ACHN (cell line): ENCODE measurements at places on chromosomes 11 and 22.

DNA sequence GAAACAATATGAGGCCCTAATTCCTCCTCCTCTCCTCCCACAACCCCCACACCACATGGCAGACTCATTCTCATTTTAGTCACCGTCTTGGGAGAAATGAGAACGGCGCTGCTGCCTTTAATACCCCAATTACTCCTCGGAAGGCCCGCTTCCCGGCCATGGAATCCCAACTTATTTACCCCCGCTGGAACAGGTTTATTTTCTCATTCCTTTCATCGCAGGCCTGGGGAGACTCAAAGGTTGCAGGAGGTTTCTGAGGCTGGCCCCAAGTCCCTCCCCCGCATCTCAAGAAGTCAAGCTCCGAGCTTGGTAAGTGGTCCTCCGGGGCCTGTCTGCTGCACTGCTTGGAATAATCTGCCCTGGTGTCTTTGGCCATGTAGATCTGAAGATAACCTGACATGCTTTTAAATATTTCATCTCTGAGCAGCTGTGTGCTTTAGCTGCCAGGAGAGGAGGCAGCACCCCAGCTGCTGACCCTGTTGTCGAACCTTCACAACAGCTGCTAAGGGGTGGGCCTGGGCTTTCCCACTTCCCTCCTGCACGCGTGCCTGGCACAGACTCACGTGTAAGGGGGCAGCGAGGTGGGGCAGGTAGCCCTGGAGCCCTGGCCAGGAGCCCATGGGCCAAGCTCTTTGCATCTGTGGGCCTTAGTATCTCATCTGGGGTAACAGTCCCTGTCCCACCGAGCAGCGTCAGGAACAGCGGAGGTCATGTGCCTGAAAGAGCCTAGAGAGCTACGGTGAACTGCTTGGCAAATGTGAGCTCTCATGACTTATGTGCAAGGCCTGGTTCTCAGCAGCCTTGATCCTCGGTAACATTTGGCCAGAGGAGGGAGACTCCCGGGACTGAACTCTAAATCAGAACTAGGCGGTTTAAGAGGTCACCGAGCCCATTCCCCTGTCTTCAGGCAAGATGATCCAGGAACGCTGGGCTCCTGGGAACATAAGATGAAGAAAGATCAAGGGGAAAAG lies 164.6 kb downstream of the ST3GAL4 start:
- DNase-seq, result no peak

DNA sequence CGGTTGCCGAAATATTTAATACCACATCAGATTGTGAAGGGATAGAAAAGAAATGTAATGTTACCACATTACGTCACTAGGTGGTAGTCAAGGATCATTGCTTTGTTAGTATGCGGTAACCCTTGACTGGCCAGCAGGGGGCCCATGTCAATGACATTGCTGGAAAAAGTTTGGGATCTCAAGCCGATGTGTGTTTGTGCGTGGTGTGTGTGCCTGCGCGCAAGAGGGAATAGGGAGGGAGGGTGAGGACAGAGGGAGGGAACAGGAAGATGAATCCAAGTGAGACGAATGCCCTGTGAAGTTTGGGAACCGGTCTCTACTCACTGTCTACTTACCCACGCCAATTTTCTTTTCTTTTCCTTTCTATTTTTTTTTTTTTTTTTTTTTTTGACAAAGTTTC lies 10.7 kb upstream of the MRGPRX2 start:
- DNase-seq, result peak; percentile 78

DNA sequence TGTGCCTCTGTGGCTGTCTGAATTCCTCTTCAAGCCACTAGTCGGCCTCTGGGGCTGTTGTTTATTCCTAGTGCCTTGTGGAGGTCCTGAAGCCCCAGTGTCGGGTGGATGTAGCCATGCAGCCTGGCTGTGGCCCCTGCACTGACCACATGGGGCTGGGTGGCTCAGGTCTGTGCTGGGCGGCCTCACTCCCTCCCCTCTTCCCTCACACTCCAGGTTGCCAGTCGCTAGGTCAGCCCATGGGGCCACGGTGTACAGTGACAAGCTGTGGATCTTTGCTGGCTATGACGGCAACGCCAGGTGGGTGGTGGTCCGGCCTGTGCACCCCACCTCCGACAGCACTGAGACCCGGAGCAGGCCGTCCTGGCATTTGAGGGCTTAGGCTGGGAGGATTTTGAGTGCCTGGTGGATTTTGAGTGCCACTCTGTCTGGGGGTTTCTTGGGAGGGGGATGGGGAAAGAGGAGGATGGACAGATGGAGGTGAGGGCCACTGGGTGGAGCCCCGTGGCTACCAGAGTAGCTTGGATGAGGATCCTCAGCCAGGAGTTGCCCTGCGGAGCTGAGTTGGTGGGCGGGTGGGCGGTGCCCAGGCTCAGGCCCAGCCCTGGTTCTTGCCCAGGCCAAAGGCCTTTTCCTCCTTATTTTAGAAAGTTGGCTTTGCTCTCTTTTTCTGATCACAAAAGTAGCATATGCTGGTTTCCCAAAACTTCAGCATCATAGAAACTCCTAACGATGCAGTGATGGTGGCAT lies 6.7 kb downstream of the LZTR1 start:
- DNase-seq, result no peak

DNA sequence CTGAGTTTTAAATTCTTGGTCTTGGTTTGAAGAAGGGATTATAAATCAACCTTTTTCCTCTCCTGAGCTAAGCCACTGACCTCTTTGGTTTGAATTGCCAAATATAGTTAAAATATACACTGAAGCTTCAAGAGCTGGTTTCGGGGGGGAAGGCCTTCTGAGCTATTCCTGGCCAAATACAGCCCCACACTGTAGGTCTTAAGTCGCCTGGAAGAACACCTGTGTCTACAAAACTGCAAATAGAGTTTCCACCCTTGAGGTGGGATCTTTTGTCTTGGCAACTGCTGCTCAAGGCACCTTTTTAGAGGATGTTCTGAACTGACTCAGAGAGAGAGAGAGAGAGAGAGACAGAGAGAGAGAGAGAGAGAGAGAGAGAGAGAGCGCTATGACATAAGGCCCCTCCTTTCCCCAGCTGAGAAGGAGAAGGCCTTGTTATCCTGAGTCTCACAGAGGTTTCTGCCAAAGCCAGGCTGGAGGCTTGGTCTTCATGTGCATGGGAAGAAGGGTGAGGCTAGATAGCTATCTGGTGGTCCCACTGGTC lies 5.5 kb downstream of the ADM start:
- no peak for DNase-seq

DNA sequence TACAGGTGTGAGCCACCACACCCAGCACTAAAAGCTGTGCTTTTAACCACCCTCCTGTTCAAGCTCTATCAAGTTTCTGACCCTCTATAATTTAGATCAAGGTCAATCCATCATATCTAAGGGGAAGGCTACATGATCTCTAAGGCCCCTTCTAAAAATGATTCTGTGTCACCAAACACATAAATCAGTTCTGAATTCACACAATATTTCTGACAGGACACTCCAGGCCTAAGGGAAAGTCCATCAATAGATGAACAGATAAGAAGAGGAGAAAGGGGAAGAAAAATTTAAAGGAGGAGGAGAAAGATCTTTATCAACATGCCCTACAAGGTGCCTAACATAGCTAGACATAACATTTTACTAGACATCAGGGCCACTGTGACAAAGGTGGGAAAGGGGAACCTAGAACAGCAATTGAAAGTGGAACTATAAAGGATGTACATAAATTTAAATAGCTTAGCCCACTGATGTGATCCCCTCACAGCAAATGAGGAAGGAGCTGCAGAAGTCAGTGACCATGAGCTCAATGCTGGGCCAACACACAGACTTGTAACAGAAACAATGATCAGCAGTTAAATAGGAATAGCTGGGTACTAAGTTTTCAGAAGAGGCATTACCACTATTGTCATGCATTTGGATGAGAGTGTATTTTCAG lies 4.7 kb downstream of the PRCP start:
- DNase-seq, result no peak

GRCh38 chr11:14124886-14125285 lies 162.4 kb downstream of the SPON1 start:
- no peak for DNase-seq

GRCh38 chr11:45091563-45092403 lies 54.7 kb upstream of the PRDM11 start:
- no peak for DNase-seq

DNA sequence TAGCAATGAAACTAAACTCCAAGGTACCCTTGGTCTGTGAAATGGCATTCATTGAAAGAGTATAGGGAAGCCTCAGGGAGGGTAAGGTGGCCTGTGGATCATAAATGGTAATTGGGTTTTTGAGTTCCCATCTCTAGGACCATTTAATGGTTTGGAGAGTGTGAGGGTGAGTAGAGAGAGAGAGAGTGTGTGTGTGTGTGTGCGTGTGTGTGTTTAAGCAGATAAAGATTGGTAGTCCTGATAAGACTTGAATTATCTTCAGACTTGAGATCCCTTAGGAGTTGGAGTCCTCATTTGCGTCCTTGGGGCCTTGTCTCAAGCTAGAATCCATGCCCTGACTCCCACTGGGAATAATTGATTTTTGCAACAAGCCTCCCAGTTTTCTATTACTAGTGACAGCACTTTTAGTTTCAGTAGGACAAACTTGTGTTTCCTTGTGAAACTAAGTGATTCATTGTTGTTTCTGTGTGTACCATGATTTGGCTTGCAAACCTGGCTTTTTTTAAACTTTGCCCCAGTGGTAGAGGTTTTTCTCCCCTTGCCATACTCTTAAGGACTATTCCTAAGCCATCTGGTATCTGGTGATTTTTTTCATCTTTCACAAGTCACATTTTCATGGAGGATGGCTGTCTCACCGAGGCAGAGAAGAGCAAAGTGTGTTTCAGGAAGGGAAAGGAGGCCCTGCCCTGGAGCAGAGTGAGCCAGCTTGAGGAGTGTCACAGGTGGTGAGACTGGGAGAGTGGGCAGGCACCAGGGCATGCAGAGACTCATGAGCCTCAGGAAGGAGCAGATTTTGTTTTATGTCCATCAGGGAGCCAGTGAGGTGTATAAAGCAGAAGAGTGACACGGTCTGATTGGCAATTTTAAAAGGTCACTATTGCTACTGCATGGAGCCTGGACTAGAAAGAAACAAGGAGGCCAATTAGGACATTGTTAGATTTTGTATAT lies 26.7 kb downstream of the ALKBH3 start:
- no peak for DNase-seq

DNA sequence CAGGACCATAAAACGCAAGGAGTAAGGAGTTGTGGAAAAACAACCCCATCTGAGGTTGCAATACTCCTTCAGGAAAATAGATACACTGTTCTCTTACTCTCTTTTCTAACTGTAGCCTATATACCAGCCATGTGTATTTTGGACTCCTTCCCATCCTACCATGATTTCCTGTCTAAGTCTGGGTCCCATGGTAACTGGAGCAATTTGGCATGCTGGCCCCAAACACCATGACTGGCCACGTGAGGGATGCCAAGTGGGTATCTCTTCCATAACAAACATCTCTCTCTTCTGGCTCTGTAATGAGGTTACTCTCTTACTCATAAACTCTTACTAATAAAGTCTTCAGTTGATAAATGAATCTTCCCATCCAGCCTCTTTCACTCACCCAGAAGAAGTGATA lies 26.5 kb downstream of the ABTB2 start:
- DNase-seq, result no peak

DNA sequence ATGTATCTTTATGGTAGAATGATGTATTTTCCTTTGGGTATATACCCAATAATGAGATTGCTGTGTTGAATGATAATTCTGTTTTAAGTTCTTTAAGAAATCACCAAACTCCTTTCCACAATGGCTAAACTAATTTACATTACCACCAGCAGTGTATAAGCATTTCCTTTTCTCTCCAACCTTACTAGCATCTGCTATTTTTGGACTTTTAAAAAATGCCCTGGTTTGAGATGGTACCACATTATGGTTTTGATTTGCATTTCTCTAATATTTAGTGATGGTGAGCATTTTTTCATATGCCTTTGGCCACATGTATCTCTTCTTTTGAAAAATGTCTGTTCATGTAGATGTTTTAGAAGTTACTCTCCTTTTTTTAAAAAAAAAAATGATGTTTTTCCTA lies 142.0 kb downstream of the METTL15 start:
- no peak for DNase-seq

DNA sequence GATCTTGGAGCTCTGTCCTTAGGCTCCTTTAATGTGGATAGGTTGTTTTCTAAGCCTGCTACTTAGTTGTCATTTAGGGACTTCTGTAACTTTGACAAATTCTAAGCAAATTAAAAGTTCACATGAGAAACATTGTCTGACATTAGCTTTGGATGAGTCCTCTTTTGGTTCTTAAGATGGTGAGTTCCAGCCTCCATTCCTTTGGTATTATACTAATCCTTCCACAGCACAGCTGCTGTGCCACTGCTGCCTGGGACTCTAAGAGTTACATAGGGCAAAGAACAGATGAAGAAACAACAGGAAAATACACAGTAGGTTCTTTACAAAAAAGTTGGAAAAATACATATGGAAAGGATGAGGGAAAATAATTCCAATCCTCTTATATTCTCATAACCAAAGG lies 25.3 kb upstream of the PIK3C2A start:
- no peak for DNase-seq

- no peak for DNase-seq
Observed at GRCh38 chr22:37230673-37231405, 13.2 kb downstream of the RAC2 start.
